ENCODE measurements at places on chromosomes 1 and 21. TPM values are rescaled to one million over a fixed set of nuclear protein-coding genes. Genes with fewer than 3 reads are reported as not detected.

Gene DDX59
- total RNA-seq, result 20.0 TPM

Gene CALML6
- total RNA-seq, result not detected

Gene AMY1C
- not detected for total RNA-seq

Gene TENT5C
- 2.5 TPM for total RNA-seq

Gene NFASC
- total RNA-seq, result 125 TPM

Gene KCNK2
- 66.0 TPM for total RNA-seq

Gene OR2M3
- total RNA-seq, result 0.63 TPM

Gene PAX7
- total RNA-seq, result not detected

Gene SLAMF1
- total RNA-seq, result not detected

Gene TUFT1
- total RNA-seq, result 5.9 TPM

Gene CELF3
- 71.4 TPM for total RNA-seq

Gene FCRL3
- not detected for total RNA-seq

Gene LCE2B
- total RNA-seq, result not detected

Gene RBBP5
- total RNA-seq, result 21.6 TPM

Gene LMX1A
- total RNA-seq, result 0.31 TPM

Gene C1orf210
- total RNA-seq, result not detected

Gene GPR52
- 13.8 TPM for total RNA-seq
